ENCODE measurements at places on chromosomes 6 and 20.

DNA sequence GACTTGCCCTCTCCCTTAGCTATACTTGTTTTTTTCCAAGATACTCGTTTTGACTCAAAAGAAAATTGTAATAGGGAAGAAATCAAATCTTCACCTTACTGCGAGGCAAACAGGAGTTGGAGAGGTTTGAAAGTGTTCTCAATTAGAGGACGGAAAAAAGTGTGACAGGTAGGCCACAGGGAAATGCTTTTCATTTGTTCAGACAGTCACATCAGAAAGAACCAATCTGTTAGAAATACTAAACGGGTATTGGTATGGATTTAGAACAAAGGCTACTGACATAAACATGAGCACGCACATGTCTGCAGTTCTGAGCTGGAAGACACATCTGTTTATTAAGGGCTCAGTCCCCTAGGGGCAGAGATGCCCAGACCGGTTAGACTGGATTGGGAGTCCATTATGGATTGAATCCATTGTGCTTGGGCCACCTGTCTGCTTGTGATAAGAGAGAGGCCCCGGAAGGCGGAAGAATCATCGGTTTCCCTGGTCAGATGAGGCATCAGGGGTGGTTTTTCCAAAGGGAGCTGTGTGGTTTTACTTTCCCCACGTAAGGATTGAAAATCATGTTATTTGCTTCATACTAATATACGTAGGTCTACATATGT, 220.9 kb upstream of the MYLIP start:
- no peak for DNase-seq

GRCh38 chr6:38684904-38685303, 18.0 kb downstream of the GLO1 start:
- no peak for DNase-seq

DNA sequence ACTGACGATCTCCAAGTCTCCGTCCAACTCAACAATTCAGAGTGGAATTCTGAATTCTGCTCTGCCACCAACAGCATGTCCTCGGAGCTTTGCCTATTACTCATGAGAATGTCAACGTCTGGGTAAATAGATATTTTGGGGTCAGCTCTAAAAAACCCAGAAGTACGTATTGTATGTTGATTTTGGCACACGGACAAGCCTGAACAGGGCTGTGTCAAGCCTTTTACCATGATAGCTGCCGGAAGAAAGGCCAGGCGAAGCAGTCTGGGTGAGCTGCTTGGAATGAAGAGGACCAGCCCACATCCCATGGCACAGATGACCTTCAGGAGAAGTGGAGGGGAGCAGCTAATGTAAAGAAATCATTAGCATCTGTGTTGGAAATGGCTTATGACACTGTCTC, 88.0 kb upstream of the JAG1 start:
- DNase-seq: no peak

DNA sequence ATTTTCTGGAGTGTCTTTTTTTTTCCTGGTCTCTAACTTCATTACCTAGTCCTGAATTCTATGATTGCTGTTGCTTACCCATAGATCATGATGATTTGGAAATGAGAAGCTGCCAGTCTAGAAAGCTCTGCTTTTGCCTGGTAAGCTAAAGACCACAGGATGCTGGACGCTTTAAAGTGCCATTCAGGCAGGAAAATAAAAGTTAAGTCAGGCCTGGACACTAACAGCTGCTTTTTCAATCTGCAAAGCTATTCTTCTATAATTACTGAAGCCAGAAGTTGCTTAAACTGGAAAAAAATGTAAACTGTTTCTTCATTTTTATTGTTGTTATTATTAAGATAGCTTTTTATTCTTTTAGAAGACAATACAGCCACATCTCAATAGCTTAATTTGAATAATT, 129.8 kb upstream of the SPACA1 start:
- DNase-seq: no peak

- DNase-seq: no peak
Measured at GRCh38 chr6:118280210-118280609, 267.9 kb upstream of the PLN start.

DNA sequence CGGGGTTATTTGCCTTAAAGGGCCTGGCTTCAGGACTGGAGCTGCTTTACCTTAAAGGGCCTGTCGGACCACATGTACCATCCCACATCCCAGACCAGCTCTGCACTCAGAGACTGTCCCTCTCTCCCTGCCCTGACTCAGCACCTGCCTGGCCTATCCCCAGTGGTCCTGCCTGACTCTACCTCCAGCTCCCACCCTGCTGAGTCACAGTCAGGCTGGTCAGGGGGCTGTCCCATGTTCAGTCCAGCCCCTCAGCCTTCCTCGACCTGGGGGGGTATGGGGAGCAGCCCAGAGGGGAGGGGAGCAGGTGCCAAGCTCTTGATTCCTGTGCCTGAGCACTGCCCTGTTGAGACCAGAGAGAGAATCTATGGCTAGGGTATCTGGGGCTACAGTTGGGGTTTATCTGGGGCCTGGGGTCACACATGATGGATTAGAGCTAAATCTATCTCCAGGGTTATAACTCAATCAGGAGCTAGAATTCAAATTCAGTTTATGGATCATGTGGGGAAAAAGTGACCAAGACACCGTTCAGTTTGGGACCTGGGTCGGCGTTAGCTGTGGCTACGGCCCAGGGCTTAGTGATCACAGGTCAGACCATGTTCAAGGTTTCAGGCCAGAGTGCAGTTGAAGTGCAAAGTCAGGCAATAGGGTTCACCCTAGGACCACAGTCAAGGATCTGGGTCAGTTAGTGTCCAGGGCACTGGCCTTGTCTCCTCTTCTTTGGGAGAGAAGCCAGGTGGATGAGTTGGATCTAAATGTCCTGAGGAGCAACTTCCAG, 9.4 kb upstream of the TRIB3 start:
- no peak for DNase-seq

DNA sequence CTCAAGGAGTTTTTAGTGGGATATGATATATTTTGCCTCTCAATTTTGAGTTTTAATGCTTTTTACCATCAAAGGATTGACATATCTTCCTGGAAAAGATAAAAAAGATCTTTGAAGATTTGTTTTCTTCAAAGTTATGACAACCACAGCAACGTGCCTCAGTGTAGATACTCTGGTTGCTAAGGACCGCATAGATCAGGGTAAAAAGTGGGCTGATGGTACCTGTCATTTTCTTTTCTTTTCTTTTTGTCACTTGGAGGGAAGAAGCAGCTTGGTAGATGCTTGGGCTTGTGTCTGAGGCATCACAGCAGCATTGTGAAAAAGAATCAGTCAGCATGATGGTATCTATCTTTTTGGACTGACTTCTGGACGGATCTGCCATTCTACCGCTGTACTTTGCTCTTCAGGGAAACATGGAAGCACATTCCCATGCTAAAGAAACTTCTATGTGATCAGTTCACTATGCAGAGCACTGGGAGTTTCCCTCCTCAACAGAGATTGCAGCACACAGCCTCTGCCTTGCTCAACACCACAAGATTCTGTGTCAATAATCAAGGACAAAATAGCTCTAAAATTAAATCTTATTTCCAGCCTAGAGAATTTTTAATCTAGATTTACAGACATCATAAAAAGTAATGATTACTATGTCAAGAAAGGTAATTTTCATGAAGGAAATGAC, 54.8 kb upstream of the SGK1 start:
- DNase-seq: no peak

GRCh38 chr6:143337201-143337949, 113.1 kb downstream of the ADAT2 start:
- DNase-seq: peak; percentile 46

GRCh38 chr6:14673201-14673600, 555.6 kb downstream of the CD83 start:
- DNase-seq: no peak

DNA sequence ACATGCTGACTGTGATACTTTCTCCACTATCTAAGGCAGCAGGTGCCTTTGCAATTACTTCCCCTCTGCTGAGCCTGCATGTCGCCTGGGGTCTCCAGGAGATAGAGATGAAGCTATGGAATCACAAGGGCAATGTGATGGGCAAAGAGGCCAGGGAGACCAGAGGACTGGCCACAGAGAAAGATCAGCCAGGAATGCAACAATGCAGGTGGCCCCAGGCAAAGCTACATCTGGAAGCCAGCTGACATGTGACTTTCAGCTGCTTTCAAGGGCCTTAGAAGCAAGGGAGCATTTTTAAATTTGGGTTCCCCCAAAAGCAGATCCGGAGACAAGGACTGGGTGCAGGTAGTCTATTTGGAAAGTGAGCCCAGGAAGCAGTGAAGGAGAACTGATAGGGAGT, 107.9 kb upstream of the SRSF6 start:
- no peak for DNase-seq
